ENCODE measurements at places on chromosomes 7 and 10.

GRCh38 chr10:14601872-14602725, 172.6 kb downstream of the FAM107B start:
- DNase-seq: peak; percentile 59

DNA sequence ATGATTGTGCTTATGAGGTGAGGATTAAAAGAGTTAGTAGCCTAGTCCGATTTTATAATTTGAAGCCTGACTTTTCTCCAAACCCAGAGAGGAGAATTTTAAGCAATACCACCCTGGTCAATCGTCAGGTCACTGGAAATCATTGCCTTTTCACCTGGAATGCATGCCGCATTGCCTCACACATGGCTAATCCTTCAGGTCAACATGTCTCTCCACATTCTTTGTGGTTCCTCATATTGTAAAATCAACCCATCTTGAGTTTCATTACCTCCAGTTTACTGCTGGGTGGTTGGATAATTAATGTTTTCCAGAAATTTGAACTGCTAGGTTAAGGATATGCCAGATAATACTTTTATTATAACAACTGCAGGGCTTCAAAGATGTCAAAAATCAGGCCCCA, 55.6 kb upstream of the SEMA3E start:
- DNase-seq: no peak

- no peak for DNase-seq
These were observed 287.8 kb upstream of the CDC14C start for GRCh38 chr7:48636391-48637015.

DNA sequence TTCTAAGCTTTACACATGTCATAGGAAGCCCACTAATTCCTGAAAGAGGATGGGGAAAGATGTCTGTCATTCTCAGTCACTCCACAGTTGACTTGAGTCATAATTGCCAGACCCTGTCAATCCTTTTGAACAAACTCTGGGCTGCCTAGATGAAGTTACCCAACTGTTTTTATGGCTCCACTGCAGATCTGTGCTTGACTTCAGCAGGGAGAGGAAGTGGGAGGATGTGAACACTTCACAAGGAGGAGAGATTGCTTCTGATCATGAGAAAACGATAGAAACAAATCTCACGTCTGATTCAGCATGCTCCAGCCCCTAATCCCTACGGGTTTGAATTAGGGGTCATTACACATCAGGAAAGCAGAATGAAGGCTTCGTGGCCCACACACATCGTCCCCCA, 596.6 kb upstream of the CELF2 start:
- no peak for DNase-seq

DNA sequence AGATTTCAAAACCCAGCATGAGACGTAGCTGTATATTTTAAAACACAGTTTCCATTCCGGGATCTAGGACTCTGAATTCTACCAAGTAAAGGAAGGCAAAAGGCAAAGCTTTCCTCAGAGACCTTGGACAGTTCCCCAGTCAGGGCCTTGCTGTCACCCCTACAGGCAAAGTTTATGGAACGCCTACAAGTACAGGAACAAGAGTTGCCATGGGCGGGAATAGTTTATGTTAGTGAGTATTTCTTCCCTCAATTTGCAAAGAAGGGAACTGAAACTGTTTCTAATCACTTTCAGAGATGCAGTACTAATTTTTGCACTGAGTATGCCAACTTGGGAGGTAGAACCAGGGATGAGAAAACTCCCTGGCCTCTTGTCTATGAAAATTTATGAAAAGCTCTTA, 68.2 kb upstream of the LRGUK start:
- DNase-seq: no peak

DNA sequence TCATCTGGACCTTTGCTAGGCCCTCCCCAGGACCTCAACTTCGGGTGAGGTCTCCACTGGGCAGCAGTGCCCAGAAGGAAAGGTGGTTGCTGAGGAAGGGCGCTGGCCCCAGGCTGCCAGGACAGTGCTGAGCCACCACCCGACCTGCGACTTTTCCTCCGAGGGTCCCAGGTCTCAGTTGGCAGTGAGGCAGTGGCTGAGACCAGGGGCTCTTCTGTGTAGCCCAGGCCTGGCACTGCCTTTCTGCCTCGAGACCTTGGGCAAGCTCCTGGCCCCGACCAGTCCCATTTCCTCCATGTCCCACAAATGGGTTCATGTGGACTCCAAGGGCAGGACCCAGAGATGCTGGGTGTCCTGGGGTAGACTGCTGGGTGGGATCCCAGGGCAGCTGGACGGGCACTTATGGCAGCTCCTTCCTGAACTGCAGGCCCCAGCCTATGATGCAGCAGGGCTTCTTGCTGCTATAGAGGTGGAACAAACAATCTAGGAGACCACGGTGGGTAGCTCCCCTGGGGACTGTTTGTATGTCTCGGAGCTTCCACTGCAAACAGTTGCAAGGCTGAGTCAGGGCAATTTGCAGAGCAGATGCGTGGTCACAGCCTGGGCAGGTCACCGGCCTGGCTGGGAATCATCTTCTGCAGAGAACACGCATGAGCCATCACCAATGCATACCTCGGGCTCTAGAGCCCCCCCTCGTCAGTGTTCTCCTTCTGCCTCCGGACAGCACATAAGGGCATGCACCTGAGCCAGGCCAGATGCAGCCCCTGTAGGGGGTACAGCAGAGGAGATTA, 17.9 kb upstream of the LRRC18 start:
- no peak for DNase-seq

- DNase-seq: no peak
These were observed 202.0 kb downstream of the STK31 start for GRCh38 chr7:23912065-23912464.

DNA sequence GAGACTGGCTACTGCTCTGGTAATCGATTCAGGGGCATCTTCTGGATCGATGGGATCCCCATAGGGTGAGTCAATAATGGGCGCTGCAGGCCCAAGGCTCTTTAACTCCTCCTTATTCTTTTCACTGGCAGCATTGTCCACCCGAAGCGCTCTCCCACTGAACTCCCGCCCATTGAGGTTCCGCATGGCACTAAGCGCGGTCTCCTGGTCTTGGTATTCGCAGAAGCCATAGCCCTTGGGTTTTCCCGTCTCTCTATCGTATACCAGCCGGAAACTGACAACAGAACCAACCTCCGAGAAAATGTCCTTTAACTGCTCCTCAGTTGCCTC, 285 bp downstream of the CSTF2T start:
- DNase-seq: no peak

GRCh38 chr7:156102267-156102666, 290.0 kb upstream of the SHH start:
- no peak for DNase-seq

- peak; percentile 41 for DNase-seq
These were observed 43.0 kb downstream of the SCRN1 start for GRCh38 chr7:29946428-29947186.

DNA sequence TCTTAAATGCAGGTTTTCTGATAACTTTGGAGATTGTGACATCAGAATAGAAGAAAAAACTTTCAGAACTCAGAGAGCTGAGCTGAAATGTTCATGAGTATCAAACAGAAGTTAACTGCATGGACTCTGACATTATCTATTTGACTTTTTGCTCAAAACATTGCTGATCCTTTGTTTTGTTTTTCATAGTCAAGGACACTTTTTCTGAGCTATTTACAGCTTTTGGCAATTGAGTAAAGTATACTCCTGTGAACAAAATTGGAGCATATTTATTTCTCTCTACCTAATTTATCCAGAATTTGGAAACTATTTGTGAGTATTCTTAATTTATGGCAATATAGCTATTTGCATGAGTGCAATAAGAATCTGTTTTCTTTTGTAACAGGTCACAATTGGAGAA, 11.1 kb downstream of the KCP start:
- DNase-seq: no peak
